ENCODE measurements at places on chromosomes 11 and 22.

DNA sequence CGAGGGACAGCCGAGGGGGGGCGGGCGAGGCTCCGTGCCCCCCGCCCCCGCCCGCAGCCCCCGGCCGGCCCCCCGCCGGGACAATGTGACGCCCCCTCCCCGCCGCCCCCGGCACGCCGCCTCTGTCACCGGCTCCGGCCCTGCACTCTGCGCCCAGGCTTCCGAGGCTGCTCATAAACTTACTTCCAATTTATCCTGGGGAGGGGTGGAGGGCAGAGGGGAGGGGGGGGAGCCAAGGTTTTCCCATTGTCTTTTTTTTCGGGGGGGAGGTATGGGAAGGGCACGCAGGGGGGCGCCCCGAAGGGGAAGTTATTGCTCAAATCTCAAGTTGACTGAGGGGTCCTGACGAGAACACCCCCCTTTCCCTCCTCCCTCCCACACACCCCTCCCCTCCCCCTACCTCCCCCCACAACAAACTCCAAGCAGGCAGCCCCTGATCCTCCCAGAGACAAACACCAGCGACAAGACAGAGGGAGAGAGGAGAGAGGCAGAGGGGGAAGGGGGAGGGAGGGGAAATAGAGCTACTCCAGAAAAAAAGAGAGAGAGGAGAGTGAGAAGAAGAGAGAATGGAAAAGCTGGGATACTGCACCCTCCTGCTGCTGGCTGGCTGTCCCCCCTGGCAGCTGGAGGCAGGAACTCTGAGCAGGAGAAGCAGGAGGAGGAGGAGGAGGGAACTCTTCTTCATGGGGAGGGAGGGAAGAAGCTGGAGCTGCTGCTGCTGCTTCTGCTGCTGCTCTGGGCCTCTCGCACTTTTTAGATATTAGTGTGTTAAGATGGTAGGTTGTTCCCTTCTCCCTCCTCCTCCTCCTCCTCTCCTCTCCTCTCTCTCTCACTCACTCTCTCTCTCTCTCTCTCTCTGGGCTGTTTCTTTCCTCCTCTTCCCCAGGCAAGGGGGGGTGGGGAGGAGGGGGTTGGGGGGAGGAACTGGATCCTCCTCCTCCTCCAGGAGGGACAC, 631 bp downstream of the PHF21A start:
- no peak for DNase-seq

DNA sequence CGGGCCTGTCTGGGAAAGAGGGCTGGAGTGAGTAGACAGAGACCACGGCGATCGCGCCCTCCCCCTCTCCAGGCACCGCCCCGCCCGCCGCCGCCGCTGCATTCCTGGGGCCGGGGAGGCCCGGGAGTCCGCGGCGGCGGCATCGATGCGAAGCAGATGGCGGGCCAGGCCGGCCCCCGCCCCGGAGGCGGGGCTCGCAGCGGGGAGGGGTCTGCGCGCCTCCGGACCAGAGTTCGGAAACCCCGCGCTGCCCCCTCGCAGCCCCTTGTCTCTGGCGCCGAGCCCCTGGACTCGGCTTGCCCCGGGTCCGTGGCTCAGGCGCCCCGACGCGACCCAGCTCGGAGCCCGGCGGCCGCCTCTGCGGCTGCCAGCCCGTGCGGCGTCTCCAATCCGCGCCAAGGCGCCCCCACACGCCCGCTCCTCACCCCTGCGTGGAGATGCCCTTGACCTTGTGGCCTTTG, 1.3 kb downstream of the SCARF2 start:
- no peak for DNase-seq

DNA sequence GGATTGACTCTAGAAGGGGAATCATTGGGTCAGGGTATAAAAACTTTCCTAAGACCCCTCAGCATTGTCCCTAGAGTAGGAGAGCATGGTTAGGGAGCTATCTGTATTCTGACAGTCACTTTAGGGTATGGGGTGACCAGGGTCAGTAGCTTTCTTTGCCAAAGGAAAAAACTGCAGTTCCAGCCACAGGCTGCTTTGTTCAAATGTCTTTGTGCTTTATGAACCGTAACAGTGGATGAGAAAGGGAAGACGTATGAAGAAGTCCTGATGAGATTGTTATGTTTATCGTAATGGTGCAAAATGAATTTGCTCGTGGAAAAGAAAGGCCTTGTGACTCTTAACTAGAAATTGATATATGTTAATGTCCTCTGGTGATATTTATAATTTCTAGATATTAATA, 30.0 kb downstream of the CYB5R2 start:
- no peak for DNase-seq

GRCh38 chr22:32810555-32811133, 9.1 kb downstream of the TIMP3 start:
- DNase-seq, result no peak

GRCh38 chr11:43920598-43921419, 21.6 kb upstream of the C11orf96 start:
- no peak for DNase-seq

DNA sequence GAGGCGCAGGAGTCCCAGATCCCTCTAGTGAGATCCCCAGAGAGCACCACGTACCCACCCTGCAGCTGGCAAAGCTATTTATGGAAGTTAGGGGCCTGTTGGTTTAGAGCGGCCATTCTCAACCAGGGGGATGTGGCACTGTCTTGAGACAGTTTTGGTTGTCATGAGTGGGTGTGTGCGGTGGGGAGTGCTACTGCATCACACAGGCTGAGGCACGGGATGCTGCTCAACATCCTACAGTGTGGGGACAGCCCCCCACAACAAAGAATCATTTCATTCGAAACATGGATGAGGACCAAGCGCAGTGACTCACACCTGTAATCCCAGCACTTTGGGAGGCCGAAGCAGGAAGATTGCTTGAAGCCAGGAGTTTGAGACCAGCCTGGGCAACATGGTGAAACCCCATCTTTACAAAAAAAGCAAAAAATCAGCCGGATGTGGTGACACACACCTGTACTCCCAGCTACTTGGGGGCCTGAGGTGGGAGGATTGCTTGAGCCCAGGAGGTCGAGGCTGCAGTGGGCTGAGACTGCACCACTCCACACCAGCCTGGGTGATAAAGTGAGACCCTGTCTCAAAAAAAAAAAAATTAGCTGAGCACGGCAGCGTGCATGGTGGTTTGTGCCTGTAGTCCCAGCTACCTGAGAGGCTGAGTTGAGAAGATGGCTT, 28.2 kb downstream of the GGT5 start:
- no peak for DNase-seq

GRCh38 chr11:8248786-8249185, 14.9 kb downstream of the LMO1 start:
- DNase-seq, result no peak

GRCh38 chr11:115766561-115766960, 262.3 kb upstream of the CADM1 start:
- no peak for DNase-seq

- no peak for DNase-seq
Observed at GRCh38 chr22:30324014-30324730, 2.6 kb downstream of the TBC1D10A start.

DNA sequence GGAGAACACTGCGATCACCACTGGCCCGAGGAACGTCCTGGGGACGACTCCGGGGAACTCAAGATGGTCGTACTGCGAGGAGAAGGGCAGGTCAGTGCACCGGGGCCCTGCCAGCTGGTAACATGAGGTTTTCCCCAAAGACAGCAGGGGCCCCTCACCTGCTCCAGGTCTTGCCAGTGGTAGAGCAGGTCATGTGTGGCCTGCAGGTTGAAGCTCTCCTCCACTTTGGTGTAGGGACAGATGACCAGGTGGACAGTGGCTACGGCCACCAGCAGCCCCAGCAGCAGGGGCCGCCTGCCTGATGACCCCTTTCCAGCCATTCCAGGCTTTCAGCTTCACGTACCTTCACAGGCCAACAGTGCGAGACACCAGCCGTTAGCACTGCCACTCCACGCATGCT, 4.8 kb downstream of the ALG12 start:
- no peak for DNase-seq

DNA sequence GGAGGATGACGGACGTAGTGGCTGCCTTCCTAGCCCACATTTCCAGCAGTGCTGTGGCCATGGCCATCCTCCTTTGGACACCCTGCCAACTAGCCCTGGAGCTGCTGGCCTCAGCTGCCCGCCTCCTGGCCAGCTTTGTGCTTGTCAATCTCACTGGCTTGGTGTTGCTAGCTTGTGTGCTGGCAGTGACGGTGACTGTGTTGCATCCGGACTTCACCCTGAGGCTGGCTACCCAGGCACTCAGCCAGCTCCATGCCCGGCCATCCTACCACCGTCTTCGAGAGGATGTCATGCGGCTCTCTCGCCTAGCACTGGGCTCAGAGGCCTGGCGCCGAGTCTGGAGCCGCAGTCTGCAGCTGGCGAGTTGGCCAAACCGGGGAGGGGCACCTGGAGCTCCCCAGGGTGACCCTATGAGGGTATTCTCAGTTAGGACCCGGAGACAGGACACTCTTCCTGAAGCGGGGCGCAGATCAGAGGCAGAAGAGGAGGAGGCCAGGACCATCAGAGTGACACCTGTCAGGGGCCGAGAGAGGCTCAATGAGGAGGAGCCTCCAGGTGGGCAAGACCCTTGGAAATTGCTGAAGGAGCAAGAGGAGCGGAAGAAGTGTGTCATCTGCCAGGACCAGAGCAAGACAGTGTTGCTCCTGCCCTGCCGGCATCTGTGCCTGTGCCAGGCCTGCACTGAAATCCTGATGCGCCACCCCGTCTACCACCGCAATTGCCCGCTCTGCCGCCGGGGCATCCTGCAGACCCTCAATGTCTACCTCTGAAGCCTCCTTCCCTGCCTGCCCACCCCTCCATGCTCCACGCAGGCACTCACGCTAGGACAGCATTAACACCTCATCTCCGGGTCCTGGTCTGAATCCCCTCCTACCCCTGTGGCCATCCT, 1.6 kb downstream of the RNF26 start:
- no peak for DNase-seq

DNA sequence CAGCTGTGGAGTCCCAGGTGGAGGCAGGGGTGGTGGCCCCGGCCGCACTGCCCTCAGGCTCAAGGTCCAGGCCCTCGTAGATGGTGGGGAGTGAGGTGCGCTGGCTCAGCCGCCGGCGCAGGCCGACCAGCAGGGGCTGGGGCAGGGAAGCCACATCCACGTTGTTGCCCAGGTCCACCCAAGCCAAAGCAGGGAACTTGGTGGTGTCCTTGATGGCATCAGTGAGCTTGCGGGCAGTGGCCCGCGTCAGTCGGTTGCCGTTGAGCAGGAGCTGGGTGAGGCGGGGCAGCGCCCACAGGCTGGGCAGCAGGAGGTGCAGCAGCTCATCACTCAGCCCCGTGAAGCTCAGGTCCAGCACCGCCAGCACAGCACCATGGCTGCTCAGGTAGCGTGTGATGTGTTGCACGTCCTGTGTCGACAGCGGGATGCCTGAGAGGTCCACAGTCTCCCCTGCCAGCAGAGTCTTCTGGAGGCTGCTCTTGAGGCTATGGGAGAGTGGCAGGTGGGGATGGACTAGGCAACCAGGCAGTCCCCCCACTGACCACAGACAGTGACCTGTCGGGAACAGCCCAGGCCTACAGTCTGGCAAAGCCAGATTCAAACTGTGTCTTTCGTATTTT, 6.8 kb downstream of the LRRC75B start:
- no peak for DNase-seq

GRCh38 chr11:113405724-113406478, 18.3 kb downstream of the ANKK1 start:
- DNase-seq, result no peak

GRCh38 chr11:61922539-61922938, 5.2 kb upstream of the RAB3IL1 start:
- DNase-seq, result no peak

DNA sequence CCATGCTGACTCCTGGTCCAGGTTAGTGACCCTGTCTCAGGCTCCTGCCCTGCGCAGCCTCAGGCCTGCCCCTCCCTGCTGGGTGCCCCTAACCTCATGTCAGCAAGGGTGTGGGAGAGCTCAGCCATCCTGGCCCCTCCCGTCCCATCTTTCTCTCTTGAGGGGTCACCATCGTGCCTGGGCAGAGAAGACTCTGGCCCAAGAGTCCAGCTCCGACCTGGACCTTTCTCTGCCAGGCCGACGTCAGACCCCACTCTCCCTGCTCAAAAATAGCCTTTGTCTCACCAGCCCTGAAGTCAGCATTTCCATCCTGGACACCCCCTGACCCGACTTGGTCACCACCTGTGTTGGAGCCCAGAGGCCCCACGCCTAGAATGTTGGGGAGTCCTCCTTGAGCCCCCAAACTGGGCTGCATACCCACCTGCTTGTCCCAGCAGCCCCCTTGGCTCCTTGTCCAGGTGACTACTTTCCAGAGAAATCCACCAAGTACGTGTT, 4.9 kb downstream of the SCGB1C1 start:
- DNase-seq, result no peak

- DNase-seq, result no peak
Observed at GRCh38 chr11:110074499-110074898, 18.7 kb upstream of the ZC3H12C start.

DNA sequence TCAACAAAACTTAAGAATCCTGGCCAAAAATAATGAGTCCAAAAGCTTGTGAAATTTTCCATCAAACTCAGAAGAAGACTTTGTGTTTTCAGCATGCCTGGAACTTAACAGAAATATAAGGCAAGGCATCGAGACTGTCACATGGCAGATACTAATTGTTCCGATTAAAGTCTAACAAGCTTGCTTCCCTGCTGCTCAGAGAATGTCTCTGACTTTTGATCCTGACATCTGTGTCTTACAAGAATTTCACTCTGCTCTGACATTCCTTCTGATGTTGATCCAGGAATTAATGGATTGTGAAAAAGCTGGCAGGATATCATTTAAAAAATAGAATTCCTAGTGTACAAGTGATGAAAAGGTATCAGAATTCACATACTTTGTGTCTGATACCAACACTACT, 170.2 kb downstream of the DCDC1 start:
- no peak for DNase-seq

- no peak for DNase-seq
Observed at GRCh38 chr11:3102641-3102921, 45.4 kb upstream of the CARS1 start.

DNA sequence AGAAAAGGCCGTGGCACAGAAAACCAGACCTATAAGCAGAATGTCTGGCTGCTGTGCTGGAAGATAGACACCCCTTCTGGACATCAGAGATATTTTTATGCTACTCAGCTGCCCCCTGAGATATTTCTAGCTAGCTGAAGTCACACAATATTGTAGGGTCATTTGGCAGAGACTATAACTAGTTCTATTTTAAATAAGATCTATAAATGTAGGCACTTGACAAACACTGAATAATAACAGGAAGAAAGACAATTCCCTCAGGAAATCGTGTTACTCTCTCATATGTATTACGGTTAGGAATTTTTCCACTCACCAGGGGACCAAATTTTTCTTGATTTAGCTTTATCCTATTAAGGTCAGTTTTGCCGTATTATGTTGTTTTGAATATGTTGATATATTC, 845.4 kb downstream of the OPCML start:
- no peak for DNase-seq

DNA sequence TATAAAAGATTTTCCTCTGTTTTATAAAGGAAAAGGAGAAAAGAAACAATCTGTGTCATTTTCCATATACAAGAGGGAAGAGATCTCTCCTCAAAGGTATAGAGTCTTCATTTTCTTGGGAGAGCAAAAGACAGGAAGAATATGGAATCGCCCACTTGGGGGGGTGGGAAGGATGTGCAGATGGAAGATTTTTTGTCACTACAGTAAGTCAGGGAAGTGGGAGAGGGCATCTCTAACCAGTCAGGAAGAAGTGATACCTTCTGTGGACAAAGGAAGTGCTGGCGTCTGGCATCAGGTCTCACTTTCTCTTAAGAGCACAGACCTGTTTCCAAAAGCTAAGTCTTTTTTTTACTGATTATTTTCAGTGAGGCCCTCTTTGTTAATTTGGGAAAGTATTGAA, 1.4 kb downstream of the PRR14L start:
- DNase-seq, result no peak
